Iris pigment epithelial cell (primary cell): ENCODE measurements at places on chromosomes 3 and 15.

DNA sequence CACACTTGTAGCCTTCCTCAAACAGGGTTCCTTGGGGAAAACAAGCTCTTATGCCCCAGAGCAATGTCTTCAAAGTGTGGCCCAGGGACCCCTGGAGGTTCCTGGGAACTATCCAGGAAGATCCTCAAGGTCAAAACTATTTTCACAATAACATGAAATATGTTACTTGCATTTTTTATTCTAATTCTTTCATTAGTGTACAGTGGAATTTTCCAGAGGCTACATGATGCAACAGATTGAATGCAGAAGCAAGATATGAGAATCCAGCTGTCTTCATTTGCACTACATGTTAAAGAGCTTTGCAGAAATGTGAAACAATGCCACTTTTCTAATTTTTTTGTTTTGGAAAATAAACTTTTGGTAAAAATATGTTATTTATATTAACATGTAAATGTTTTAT, 190.9 kb downstream of the SLC9A9 start:
- peak; percentile 12 for DNase-seq

DNA sequence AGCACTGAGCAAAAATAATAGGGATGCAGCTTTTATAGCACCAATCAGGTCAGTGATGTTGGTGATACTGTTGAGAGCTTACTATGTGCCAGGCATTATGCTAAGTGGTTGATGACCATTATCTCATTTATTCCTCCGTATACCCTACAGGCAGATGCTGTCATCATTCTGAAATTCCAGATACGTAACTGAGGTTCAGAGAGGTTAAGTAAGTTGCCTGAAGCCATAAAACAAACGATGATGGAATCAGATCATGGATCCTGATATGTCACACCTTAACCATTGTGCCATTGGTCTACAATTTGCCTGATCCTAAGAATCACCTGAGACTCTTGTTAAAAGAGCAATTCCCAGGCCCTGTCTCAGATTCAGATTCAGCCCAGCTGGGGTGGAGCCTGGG, 49.5 kb downstream of the ST6GAL1 start:
- DNase-seq: no peak

- DNase-seq: no peak
These were observed 567.8 kb downstream of the ZPLD1 start for GRCh38 chr3:103002425-103003176.

- DNase-seq: peak; percentile 84
These were observed 267.1 kb upstream of the TPRG1 start for GRCh38 chr3:188904670-188905069.

GRCh38 chr3:127698691-127699415, 26.1 kb downstream of the ABTB1 start:
- peak; percentile 25 for DNase-seq

GRCh38 chr3:80898211-80898610, 863.2 kb downstream of the GBE1 start:
- DNase-seq: no peak

DNA sequence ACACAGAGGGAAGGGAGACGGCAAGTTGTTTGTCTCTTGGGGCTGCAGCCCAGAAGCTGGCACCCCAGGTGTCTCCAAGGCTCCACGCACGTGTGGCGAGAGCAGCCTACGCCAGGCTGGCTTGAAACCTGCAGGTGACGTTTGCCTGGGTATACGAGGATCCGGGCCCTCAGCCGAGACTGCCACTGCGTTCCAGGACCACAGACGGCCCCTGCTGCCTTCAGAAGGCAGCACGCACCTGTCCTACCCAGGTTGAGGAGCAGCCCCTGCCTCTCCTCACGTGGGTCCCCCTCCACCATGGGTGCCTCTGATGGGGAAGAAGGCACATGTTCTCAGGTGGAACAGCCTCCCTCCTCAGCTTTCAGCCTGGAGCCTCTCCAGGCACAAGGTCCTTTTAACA, 75.3 kb upstream of the PRR20G start:
- no peak for DNase-seq

- no peak for DNase-seq
These were observed 6.4 kb upstream of the GATM start for GRCh38 chr15:45384700-45385099.

GRCh38 chr15:66698318-66698961, 3.6 kb upstream of the SMAD6 start:
- DNase-seq: peak; percentile 54

DNA sequence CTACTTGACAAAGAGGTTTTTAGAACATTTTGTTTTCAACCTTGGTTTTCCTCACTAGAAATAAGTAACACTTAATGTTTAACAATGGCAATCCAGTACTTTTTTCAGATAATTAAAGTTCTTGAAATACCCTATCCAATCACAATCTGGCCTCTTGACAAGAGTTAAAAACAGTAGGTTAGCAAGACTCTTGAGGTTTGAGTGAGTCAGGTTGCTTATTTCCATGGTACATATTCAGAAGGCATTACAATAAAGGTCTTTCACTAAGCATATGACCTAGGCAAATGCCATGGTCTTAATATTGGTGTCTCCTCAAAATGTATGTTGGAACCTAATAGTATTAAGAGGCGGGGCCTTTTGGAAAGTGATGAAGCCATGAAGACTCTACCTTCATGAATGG, 5.6 kb downstream of the SUCNR1 start:
- DNase-seq: no peak

DNA sequence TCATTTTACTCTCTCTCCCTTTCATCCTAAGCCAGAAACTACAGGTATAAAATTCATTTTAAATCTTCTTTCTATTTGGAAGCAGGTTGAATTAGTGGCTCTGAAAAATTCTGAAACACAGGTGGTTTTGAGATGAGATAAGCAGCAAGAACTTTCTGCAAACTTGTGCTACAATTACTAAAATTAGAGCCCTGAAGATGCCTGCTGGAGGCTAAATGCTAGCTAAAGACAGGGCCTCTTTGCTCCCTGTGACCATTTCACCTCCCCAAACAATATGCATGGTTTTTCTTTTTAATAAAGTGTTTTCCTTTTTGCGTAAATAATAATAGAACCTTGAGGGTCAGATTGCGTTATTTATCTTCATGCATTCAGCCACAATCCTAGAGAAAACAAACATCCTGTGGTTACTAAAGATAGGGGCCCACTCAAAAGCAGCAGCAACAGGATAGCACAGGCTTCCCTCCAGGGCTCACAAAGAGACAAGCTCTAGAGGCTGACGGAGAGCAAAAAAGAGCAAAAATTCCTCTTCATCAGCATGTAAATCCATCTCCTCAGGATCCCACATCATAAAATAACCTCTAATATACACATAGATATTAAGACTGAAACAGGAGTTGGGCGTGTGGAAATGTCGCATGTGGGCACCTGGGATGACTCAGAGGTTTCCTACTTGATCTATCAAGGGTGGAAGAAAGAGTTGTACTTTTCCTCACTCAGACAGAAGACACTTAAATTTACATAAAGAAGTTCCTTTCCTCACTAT, 26.5 kb upstream of the CP start:
- peak; percentile 41 for DNase-seq

DNA sequence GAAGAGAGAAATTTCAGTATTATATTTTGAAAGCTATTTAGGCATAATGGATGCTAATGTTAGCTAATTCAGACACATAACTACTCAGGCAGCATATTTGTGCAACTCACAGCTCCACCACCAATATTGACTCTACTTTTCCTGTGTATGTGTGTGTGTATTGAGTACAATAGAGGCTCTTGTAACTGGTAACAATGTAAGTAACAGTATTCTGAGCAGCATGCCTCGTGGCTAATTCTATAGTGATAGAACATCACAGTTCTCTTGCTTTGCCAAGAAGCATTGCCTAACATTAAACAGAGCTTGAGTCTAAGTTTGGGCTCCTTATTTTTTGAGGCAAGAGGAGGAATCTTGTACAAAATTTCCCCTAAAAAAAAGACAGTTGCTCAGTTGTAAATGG, 98.6 kb upstream of the ARHGEF26 start:
- DNase-seq: no peak

DNA sequence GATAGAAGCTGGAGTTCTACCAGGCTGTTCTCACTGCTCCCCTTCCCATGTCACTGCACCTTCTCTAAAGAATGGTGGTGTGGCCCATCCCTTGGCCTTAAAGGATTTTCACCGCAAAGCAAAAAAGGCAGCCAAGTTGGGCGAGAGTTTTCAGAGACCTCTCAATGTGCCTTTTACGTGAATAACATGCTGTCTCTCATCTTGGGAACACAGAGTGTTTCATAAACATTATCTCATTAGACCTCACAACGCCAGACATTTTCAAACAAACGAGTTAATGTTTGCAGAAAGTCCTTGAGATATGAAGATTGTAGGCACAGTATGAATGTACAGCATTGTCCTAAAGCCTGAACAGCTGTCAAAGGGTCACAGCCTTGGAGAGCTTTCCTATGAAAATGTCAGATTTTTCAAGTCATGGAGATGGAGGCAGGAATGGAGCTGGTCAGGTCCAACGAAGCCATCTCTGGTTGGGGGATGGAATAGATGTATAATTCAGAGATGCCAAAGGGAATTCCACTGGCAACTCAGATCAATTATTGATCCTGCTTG, 21.3 kb downstream of the TM4SF1 start:
- DNase-seq: no peak

GRCh38 chr3:72655131-72655551, 193.1 kb downstream of the SHQ1 start:
- DNase-seq: peak; percentile 11

GRCh38 chr3:189744235-189744634, 113.0 kb downstream of the TP63 start:
- no peak for DNase-seq

- peak; percentile 95 for DNase-seq
These were observed 3.7 kb downstream of the IGF2BP2 start for GRCh38 chr3:185820973-185821758.

- no peak for DNase-seq
These were observed 247.4 kb downstream of the MCTP2 start for GRCh38 chr15:94478763-94479162.

DNA sequence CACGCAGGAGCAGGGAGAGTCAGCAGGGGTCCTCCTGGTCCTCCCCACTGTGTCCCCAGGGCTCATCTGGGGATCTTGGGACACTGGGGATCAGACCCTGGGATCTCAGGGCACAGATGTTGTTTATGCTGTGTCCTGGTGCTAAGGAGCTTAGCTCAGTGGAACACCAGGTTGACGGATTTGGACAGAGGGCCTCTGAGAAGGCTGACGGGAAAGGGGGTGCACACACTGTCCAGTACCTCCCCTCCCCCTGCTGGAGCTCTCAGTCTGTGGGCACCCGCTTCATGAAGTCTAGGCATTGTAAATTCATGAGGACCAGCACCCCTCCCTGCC, 21.9 kb upstream of the SEMA3F start:
- DNase-seq: no peak

GRCh38 chr3:64187065-64187959, 38.0 kb downstream of the PRICKLE2 start:
- DNase-seq: peak; percentile 98

GRCh38 chr15:33451385-33451784, 140.6 kb downstream of the RYR3 start:
- DNase-seq: no peak

DNA sequence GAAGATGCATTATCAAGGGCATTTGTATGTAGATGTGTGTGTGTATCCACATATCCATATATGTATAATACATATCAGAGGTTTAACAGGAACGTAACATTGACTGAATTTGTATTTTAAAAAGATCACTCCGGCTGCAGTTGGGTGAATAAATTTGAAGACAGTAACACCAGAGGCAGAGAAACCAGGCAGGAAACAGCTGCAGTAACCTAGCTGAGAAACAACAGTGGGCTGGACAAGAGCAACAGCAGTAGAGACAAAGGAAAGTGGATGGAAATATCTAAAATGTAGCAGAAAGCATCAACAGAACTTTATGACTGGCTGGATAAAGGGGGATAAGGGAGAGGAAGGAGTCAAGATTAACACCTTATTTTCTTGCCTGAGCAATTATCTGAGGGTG, 68.3 kb upstream of the SETMAR start:
- DNase-seq: no peak

DNA sequence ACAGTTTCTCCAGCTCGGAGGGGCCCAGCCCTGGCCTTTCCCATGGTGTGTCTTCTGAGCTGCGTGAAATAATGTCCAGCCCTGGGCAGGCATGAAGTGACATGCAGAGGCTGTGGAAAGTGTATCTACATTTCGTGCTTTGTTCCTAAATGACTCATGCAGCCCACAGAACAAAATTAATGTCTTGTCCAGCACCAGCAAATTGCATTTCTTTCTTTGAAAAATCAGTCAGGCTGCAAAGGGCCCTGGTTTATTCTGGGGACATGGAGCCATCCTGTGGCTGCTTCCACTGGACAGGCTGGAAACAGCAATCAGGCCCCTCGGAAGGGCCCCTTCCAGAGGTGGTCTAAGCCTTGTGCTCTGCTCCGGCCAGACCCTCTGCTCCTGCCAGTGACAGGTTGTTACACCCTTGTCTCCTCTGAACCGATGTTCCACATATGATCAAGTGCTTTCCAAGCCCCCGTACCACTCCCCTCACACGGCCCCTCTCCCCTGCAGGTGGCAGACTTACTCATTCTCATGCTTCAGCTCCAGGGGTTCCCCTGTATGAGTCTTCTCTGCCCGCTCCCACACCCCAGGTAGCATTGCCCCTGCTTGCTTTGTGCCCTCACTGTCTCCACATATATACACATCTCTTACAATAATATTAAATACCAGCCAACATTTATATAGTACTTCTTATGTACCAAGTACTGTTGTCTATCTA, 33.7 kb downstream of the CRYGS start:
- no peak for DNase-seq

GRCh38 chr15:51727141-51727897, 10.1 kb downstream of the LYSMD2 start:
- peak; percentile 49 for DNase-seq

DNA sequence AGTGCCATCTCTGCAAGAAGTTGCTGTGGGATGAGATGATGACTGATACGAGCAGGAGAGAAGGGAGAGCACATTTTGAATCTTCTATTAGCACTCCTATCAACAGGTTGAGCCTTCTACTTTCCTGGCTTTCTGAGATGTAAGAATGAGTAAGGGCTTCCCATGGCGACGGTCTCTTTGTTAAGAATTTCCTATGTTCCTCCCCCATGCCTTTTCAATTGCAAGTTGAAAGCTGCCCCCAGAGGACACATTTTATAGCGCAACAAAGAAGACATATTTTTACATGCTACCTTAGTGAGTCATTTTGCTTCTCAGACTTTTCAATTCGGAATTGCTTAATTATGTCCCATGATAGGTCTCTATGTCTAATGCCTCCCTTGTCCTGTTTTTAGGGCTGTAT, 71.3 kb upstream of the LRTM1 start:
- DNase-seq: peak; percentile 88

- no peak for DNase-seq
These were observed 121.9 kb downstream of the CACNA1D start for GRCh38 chr3:53616321-53616720.

GRCh38 chr3:56157693-56158362, 310.4 kb downstream of the ERC2 start:
- peak; percentile 12 for DNase-seq

GRCh38 chr3:7506606-7507180, 645.8 kb downstream of the GRM7 start:
- no peak for DNase-seq

- DNase-seq: no peak
These were observed 11.9 kb downstream of the ABHD6 start for GRCh38 chr3:58249358-58250092.

- peak; percentile 44 for DNase-seq
These were observed 472.6 kb upstream of the CDIN1 start for GRCh38 chr15:36106640-36107335.
